ENCODE measurements at places on chromosomes 2 and 18. TPM values are rescaled to one million over a fixed set of nuclear protein-coding genes. Genes with fewer than 3 reads are reported as not detected.

DNA sequence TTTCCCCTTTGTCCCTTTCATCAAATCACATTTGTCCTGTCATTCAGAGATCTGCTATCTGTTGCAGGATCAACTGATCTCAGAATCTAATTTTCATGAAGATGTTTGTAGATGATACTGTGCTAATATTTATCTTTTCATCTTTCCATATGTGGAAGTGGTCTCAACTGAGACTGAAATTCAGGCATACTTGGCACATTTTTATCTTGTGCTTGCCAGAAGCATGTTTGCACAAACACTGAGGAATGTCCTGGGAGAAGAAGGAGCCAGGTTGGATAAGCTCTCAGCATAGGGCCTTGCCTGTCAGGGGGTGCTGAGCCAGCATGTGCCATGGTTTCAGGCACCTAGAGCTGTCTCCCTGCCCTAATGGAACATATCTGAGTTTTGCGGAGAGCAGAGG is 24.5 kb upstream of the MMADHC start:
- H3K27me3 ChIP-seq = no peaks in the 10 kb centered on the region
- no peak overlapping the region for H3K27ac ChIP-seq
- H3K4me3 ChIP-seq = no peak overlapping the region
- no peaks in the 10 kb centered on the region for H3K4me1 ChIP-seq

DNA sequence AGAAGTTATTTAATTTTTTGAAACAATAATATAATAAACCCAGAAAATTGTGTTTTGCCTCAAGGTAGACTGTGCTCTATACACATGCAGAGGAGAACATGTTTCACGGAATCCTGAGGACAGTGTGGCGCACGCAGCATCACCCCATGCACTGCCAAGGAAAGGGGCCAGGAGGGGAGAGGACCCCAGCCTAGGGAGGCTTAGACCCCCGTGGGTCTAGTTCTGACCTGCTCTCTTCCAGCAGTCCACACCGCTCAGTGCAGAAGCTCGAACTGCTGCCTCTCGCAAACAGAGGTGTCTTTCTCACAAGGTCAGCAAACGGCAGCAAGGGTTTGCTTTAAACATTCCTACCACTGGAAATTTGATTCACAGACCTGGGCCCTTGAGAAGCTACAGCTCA is 51.5 kb upstream of the KIDINS220 start:
- H3K4me1 ChIP-seq = peaks cover 6% of the 10 kb centered on the region
- no peak overlapping the region for H3K27ac ChIP-seq
- no peaks in the 10 kb centered on the region for H3K27me3 ChIP-seq
- H3K36me3 ChIP-seq = no peaks in the 10 kb centered on the region
- H3K4me3 ChIP-seq = no peak overlapping the region
- peak; percentile 5 for DNase-seq

DNA sequence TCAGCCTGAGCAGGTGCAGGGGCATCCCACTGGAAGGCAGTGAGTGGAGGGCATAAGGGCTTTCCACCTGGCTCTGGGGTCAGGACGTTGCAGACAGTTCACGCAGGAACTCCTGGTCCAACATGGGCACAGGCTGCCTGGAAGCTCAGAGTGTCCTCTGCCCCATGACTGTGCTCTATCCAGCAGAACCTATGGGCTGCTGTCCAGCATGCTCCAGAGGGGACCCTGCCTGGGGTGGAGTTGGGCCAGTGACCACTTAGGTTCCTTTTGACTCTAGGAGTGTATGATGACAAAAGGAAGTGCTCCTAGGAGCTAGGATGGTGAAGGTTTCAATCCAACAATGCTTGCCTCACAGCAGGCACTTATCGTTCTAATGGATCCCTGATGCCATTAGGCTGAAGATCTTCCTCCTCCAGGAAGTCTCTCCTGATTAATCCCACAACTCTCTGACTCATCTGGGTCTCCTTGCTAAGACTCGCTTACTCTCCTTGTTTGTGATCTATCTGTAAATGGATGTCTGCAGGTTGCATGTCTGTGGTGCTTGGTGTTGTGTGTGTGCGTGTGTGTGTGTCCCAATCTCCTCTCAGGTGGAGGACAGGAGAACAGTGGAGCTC is 224.0 kb downstream of the CELF4 start:
- H3K4me1 ChIP-seq = no peaks in the 10 kb centered on the region
- H3K36me3 ChIP-seq = no peaks in the 10 kb centered on the region
- H3K27ac ChIP-seq = no peak overlapping the region

DNA sequence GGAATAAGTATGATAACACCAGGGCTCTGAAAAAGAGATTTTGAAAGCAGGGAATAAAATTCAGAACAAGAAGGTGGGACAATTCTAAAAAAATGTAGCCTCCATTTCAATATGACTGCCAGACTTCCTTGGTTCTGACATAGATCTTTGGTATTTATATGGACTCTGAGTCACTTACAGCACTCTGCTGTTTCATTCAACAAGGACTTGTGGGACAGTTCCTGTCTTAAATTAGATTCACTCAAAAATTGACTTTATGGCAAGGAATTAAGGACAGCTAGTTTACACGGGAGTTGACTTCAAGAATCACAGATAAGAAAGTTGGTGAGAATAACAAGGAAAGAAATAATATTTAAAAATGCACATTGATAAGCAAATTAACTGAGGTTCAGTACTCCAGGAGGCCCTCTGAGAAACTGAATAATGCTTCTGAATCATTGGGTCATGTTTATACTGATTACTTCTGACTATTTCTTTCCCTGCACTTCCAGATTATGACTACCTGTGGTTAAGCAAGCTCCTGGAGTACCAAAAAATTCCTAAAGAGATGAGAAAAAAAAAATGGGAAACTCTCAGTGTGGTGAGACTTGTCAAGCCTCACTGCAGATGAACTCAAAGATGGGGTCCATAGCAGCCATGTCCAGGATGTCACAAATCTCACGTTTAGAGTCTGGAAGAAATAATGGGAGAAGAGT is 828.3 kb upstream of the PIK3C3 start:
- no peaks in the 10 kb centered on the region for H3K36me3 ChIP-seq
- H3K4me3 ChIP-seq = no peak overlapping the region
- DNase-seq = no peak
- H3K27me3 ChIP-seq = no peaks in the 10 kb centered on the region
- H3K27ac ChIP-seq = no peak overlapping the region

The ERMN gene
- total RNA-seq = 1.2 TPM

GRCh38 chr2:57862153-57862552 is 184.5 kb upstream of the VRK2 start:
- H3K4me1 ChIP-seq = peaks cover 15% of the 10 kb centered on the region
- no peak overlapping the region for H3K27ac ChIP-seq
- no peak overlapping the region for H3K4me3 ChIP-seq
- H3K36me3 ChIP-seq = no peaks in the 10 kb centered on the region

The TTR gene
- total RNA-seq = not detected

The RBKS gene
- 8.5 TPM for total RNA-seq

DNA sequence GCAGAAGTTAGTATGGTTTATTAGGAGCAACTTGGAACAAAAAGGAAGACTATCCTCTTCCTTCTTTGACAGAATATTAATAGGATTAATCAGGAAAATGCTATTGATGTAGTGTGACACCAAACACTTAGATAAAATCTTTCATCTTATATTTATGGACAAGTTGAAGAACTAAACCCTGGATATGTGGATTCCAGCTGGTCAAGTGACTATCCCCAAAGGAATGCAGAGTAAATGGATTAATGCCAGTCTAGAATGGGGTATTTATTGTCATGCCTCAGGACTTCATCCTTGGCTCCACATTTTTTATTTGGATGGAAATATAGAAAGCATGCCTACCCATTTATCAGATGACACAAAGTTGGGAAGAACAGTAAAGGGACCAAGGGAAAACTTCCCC is 124.0 kb upstream of the TTC39C start:
- H3K4me1 ChIP-seq = no peaks in the 10 kb centered on the region
- DNase-seq = no peak
- no peaks in the 10 kb centered on the region for H3K36me3 ChIP-seq
- H3K27ac ChIP-seq = no peak overlapping the region

The CHRNG gene
- total RNA-seq = not detected

The DNAJC5G gene
- total RNA-seq = not detected

The DLX2 gene
- 0.19 TPM for total RNA-seq

GRCh38 chr2:190695739-190696138 is 46.9 kb downstream of the NAB1 start:
- H3K36me3 ChIP-seq = no peaks in the 10 kb centered on the region
- H3K27ac ChIP-seq = no peak overlapping the region
- peaks cover 47% of the 10 kb centered on the region for H3K4me1 ChIP-seq
- no peaks in the 10 kb centered on the region for H3K27me3 ChIP-seq

The FTCDNL1 gene
- total RNA-seq = 2.7 TPM

DNA sequence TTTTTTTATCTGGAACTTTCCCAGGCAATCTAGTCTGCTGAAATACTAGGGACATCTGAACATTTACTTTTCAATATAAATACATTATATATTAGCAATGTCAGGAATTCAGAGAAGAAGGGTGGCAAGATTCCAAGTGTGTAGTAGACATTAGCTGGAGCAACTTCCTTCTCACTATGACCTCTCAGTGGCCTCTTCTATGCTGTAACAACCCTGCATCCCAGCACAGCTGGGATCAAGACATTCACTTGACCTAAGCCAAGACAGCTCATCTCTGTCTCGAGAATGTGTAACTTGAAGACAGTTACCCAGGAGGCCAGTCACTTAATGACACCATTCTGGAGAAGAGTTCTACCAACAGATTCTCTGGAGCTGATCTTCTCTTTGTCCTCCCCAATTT is 61.7 kb upstream of the RALBP1 start:
- H3K27ac ChIP-seq = no peak overlapping the region
- peaks cover 17% of the 10 kb centered on the region for H3K4me1 ChIP-seq
- H3K27me3 ChIP-seq = no peaks in the 10 kb centered on the region
- H3K36me3 ChIP-seq = no peaks in the 10 kb centered on the region

- no peaks in the 10 kb centered on the region for H3K27me3 ChIP-seq
- no peak overlapping the region for H3K27ac ChIP-seq
- H3K4me3 ChIP-seq = no peak overlapping the region
- no peak for DNase-seq
- no peaks in the 10 kb centered on the region for H3K36me3 ChIP-seq
- no peaks in the 10 kb centered on the region for H3K4me1 ChIP-seq
Measured at GRCh38 chr18:51275712-51276476, 78.4 kb upstream of the MEX3C start.

The ACOXL gene
- 2.9 TPM for total RNA-seq

DNA sequence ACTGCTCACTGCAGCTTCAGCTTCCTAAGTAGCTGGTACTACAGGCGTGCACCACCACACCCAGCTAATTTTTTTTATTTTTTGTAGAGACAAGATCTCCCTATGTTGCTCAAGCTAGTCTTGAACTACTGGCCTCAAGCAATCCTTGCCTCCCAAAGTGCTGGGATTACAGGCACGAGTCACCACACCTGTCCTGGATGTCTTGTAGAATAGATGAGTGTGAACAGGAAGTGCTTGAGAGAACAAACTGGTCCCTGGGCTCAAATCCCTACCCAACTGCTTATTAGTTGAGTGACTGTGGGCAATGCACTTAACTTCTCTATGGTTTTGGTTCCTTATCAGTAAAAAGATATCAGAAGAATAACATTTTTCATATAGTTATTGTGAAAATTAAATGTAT is 34.2 kb downstream of the PKDCC start:
- no peak overlapping the region for H3K4me3 ChIP-seq
- H3K4me1 ChIP-seq = no peaks in the 10 kb centered on the region
- H3K27ac ChIP-seq = no peak overlapping the region
- no peak for DNase-seq
- no peaks in the 10 kb centered on the region for H3K27me3 ChIP-seq

- H3K36me3 ChIP-seq = no peaks in the 10 kb centered on the region
- DNase-seq = no peak
- H3K4me1 ChIP-seq = peaks cover 13% of the 10 kb centered on the region
- no peak overlapping the region for H3K4me3 ChIP-seq
- H3K27me3 ChIP-seq = no peaks in the 10 kb centered on the region
Measured at GRCh38 chr2:173231465-173231864, 123.2 kb upstream of the CDCA7 start.

The FIGN gene
- 27.7 TPM for total RNA-seq

The SERPINB11 gene
- total RNA-seq = not detected

The ITPRID2 gene
- 40.4 TPM for total RNA-seq

Data from neural progenitor cell (in vitro differentiated cells).